ENCODE measurements at places on chromosomes 11 and 22.
A peak's percentile ranks its signal among the peaks of the same experiment; 100 is the strongest.

DNA sequence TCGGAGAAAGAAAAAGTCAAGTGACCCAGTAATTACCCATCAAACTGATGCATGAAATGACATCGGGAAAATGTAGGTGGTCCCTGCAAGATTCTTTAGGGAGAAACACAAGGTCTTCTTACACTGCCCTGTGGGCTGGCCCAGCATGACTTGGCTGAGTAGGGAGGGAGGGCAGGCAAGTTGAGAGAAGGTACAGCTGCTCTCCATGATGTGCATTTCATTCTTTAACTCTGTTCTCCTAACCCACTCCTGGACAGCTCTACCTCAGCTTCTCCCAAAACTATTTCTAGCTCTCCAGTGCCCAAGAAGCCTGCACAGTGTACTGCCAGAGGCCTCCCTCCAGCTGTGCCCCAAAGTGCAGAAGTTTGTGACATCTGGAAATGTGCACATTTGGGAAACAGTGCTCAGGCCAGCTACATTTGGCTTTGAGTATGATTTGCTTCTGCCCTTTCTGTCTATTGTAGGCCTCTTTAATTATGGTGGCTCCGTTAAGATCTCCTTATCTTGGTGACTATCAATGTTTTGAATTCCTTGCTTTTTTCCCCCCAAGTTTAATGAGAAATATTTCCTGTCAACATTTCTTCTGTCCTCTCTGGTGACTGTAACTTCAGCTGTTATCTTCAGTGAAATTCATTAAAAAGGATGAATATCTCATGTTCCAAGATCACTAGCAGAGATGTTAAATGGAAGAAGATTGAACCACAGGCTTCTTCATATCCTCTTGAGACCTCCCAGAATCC lies 26.7 kb upstream of the PRSS23 start:
- H3K36me3 ChIP-seq, result no peaks in the 10 kb centered on the region
- H3K27ac ChIP-seq, result no peak overlapping the region
- no peaks in the 10 kb centered on the region for H3K27me3 ChIP-seq
- no peak for DNase-seq
- no peak overlapping the region for H3K4me3 ChIP-seq

- no peak overlapping the region for H3K4me3 ChIP-seq
- H3K27me3 ChIP-seq, result peaks cover 20% of the 10 kb centered on the region
Measured at GRCh38 chr11:119608781-119609180, 120.2 kb downstream of the NECTIN1 start.

GRCh38 chr11:133732109-133732674 lies 113.1 kb downstream of the SPATA19 start:
- H3K4me3 ChIP-seq, result no peak overlapping the region
- H3K27ac ChIP-seq, result no peak overlapping the region
- no peak for DNase-seq
- H3K4me1 ChIP-seq, result no peaks in the 10 kb centered on the region
- H3K27me3 ChIP-seq, result no peaks in the 10 kb centered on the region

- H3K36me3 ChIP-seq, result no peaks in the 10 kb centered on the region
- no peaks in the 10 kb centered on the region for H3K27me3 ChIP-seq
- H3K27ac ChIP-seq, result peak overlapping the region; percentile 51
- peaks cover 8% of the 10 kb centered on the region for H3K4me1 ChIP-seq
- peak; percentile 80 for DNase-seq
Measured at GRCh38 chr22:45083659-45084305, 74.0 kb upstream of the PHF21B start.

DNA sequence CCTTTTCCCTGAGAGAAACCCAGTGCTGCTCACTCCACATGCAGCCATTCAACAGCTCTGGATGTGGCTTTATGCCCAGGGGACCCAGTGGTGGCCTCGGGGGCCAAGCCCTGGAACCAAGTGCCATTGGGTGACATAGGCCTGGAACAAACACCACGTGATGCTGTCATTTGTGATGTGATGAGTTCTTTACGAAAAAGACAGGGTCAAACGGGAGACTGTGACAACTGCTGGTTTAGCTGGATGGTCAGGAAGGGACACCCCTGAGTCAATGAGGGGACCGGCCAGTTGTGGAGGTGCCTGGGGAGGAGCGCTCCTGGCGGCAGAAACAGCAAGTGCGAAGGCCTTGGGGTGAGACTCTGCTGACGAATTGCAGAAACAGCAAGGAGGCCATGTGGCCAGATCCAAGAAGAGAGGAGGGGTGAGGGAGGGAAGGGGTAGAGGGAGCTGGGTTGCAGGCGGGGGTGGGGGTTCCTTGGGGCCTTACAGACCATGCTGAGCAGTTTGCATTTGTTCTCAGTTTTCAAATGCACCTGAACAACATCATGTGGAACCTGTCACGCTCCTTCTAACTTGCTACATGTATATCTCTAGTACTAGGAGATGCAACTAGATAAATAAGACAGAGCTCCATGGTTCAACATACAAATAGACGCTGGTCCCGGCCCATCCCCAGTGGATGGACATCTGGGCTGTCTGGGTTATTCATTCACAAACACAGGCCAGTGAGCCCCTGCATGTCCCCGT lies 56.1 kb downstream of the IGLL5 start:
- no peak overlapping the region for H3K4me3 ChIP-seq
- H3K27ac ChIP-seq, result no peak overlapping the region
- no peaks in the 10 kb centered on the region for H3K27me3 ChIP-seq
- no peak for DNase-seq
- H3K4me1 ChIP-seq, result no peaks in the 10 kb centered on the region

- no peak for DNase-seq
- no peaks in the 10 kb centered on the region for H3K36me3 ChIP-seq
- no peak overlapping the region for H3K27ac ChIP-seq
Measured at GRCh38 chr22:47629791-47630655, 867.6 kb downstream of the TBC1D22A start.

- H3K27me3 ChIP-seq, result no peaks in the 10 kb centered on the region
- H3K4me1 ChIP-seq, result no peaks in the 10 kb centered on the region
- DNase-seq, result no peak
- H3K27ac ChIP-seq, result no peak overlapping the region
- H3K4me3 ChIP-seq, result no peak overlapping the region
- no peaks in the 10 kb centered on the region for H3K36me3 ChIP-seq
Measured at GRCh38 chr11:108790501-108791299, 125.8 kb downstream of the DDX10 start.

- no peak for DNase-seq
- H3K27ac ChIP-seq, result no peak overlapping the region
- no peak overlapping the region for H3K4me3 ChIP-seq
- H3K27me3 ChIP-seq, result no peaks in the 10 kb centered on the region
- H3K36me3 ChIP-seq, result no peaks in the 10 kb centered on the region
- H3K4me1 ChIP-seq, result no peaks in the 10 kb centered on the region
Measured at GRCh38 chr22:43467216-43467940, 55.6 kb downstream of the MPPED1 start.

DNA sequence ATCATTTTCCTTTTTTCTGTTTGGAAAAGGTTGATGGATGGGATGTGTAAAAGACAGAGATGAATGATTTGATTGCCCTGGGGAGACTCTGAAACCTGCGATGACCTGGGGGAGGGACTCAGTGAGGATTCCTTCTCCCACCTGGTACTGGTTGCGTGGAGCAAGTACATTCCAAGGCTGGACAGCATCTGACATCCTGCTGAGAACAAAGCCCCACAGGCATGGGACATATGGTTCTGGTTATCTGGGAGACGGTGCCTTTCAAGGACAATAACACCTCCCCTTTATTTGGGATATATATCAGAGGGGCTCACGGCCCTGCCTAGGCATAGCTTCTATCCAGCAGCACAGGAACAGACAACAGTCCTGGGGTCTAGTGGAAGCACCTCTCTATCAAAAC lies 527.8 kb downstream of the METTL15 start:
- peaks cover 3% of the 10 kb centered on the region for H3K4me1 ChIP-seq
- no peaks in the 10 kb centered on the region for H3K27me3 ChIP-seq
- no peak overlapping the region for H3K4me3 ChIP-seq
- no peak overlapping the region for H3K27ac ChIP-seq
